Omental fat pad (tissue), 4 donors: ENCODE measurements at places on chromosomes 3 and 15. TPM values are rescaled to one million over a fixed set of nuclear protein-coding genes. Genes with fewer than 3 reads are reported as not detected.

GRCh38 chr3:40718209-40718608 is 193.4 kb downstream of the ZNF621 start:
- no peak for DNase-seq

DNA sequence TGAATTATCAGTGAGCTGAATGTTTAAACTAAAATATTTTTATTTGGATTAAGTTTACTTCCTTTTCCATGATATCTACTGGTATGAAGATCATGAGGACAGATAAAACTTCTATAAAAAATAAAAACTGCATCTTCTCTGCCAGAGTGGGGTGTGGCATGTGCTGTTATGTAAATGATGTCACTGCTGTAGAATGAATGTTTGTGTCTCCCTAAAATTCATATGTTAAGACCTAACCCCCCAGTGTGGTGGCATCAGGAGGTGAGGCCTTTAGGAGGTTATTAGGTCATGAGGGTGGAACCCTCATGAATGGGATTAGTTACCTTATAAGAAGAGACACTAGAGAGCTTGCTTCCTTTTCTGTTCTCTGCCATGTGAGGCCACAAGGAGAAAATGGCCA is 178.7 kb upstream of the DPH6 start:
- DNase-seq: no peak

LZTFL1 gene
- 17.5 TPM for total RNA-seq

CPNE9 gene
- not detected for total RNA-seq

DNA sequence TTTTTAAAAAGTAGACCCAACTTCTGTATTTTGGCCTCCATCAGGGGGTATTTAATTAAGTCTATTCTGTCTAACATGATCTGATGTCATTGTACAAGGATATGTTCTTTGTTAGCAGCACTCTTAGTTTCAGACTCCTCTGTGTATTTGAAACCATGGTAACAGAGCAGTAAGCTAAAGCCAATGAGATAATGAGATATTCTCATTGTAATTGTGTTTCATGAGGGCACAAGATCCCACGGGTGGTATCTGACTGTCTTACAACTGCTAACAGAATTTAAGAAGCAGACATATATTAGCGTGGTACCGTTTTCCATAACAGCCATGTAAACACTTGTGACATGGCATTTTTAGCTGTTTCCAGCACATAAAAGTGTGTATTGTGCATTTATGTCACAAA is 251.2 kb upstream of the VEPH1 start:
- DNase-seq: no peak

RAF1 gene
- 83.4 TPM for total RNA-seq

DNA sequence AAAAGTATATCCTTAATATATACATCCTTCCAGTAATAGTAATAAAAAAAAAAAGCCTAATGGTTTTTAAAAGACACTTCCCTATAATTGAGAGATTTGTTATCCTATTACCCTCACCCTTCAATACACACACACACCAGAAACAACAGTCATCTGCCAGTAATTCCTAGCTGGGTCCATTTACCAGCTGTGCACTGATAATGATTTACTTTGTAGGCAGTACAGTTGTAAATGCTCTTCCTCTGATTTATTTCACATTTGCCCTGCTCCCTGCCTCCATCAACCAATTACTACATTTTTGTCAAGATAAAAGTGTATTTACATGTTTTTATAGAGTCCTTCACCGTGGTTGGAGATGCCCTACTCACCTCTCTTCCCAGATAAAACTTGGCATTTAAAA is 12.4 kb downstream of the TPM1 start:
- no peak for DNase-seq

DNA sequence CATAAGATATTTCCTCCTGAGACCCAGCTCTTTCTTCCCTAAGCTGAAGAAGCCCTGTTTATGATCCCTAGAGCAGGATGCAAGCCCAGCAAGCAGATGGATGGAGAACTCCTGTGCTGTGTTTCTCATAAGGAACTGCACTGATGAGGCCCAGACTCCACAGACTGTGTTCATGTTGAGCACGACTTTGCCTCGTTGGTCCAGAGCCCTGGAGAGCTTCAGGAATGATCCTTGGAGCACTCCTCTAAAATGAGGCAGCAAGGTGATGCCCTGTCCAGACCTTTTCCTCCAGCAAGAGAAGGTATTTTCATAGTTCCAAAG is 83.8 kb downstream of the MYLK start:
- no peak for DNase-seq

DNA sequence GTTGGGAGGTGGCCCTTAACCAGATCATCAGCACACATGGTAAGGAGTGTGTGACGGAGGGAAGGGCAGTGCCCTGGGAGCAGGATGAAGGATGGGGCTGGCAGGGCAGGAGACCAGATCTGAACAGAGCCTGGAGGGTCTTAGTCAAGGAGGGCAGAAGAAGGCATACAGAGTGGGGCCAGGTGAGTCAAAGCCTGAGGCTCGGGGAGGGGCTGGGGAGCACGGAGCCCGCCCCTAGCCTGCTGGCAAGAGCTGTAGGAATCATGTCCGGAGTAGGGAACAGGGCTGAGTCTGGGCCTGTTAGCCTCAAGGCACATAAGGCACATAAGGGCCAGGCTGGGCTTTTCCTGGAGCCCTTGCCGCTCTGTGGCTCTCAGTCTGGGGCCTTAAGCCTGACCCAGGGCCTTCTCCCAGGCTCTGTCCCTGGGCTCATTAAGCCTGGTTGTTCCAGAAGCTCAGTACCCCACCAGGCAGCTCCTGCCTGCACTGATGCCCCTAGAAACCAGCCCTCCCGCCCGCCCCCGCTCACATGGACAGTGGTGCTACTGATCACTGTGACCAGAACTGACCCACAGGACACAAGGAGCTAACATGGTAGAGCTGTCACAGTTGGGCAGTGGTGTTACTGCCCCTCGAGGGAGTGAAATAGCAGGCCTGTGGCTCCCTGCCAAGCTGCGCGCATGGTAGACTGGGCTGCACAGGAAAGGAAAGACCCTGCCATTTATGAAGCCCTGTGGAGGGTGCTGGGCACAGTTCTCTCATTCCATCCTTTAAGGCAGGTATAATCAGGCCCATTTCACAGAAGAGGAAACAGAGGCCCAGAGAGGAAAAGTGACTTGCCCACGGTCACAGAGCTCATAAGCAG is 14.6 kb downstream of the ISG20 start:
- DNase-seq: no peak

GRCh38 chr15:63370764-63371163 is 10.9 kb downstream of the CA12 start:
- no peak for DNase-seq

- no peak for DNase-seq
Measured at GRCh38 chr3:62811119-62811518, 64.1 kb downstream of the CADPS start.

DNA sequence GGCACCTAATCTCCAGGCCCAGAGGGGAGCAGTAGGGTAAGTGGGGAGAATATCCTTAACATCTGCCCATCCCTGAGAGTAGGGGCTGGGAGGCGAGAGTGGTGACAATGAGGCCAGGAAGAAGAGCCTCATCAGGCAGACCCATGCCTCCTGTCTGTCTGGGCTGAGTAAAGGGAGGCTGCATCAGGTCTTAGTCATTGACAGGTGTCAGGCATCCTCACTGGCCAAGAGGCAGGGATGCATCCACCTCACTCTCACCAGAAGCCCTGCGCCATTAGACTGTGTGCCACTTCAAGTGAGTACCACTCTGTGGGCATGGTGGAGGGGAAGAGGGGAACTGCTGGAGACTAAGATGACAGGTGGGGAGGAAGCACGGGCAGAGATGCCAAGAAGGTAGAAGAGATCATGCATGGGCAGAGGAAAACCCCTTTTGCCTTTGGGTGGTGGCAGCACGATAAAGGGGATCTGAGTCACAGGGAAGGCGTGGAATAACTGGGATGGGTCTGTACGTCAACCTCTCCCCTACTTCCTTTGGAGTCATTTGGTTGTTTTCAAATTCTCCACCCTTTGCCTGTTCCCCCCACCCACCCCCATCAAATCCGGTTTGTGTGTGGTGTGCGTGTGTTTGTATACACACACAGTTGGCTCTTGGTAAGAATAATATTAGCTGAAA is 14.1 kb downstream of the ANAPC13 start:
- DNase-seq: no peak

DNA sequence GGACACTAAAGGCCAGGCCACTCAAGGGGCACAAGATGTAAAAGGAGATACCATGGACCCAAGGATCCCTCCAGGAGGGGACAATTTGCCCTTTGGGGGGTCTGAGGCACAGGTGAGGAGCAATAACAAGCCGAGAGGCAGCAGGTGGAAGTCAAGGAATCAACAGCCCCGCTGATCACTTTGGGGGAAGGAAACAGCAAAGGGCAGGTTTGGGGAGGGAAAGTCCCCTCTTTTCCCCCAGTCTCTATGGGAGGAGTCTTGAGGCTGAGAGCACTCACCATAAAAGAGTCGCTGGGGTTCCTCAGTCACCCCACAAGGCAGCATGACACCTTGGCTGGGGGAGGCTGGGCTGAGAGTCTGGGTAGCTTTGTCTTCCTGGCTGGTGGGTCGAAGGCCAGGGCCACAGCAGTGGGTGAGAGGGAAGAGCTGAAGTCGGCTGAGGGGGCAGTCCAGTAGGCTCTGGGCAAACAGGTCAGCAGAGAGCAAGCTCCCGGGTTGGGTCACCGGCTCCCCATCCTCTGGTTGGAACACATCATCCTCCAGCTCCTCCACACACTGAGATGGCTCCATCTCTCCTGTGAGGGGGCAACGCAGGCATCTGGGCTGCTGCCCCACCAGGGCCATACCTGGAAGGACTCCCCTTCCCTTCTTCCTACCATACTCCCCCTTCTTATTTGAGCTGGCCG is 3.0 kb downstream of the BMF start:
- no peak for DNase-seq

- DNase-seq: no peak
Measured at GRCh38 chr3:17078926-17079465, 194.2 kb downstream of the PLCL2 start.

- DNase-seq: no peak
Measured at GRCh38 chr15:58686286-58686685, 63.2 kb downstream of the ADAM10 start.

ZDHHC19 gene
- total RNA-seq: not detected

GCNT3 gene
- total RNA-seq: not detected

- no peak for DNase-seq
Measured at GRCh38 chr3:81823882-81824395, 62.5 kb upstream of the GBE1 start.

GRCh38 chr3:89570465-89570864 is 463.0 kb downstream of the EPHA3 start:
- DNase-seq: no peak

ADAMTSL3 gene
- 8.3 TPM for total RNA-seq

GRCh38 chr3:184761976-184762375 is 50.0 kb upstream of the VPS8 start:
- DNase-seq: no peak

SPATA12 gene
- not detected for total RNA-seq

POTEB gene
- not detected for total RNA-seq

TUSC7 gene
- total RNA-seq: not detected

- no peak for DNase-seq
Measured at GRCh38 chr15:32889214-32889613, 171.4 kb downstream of the GREM1 start.

SLC22A14 gene
- not detected for total RNA-seq

DNA sequence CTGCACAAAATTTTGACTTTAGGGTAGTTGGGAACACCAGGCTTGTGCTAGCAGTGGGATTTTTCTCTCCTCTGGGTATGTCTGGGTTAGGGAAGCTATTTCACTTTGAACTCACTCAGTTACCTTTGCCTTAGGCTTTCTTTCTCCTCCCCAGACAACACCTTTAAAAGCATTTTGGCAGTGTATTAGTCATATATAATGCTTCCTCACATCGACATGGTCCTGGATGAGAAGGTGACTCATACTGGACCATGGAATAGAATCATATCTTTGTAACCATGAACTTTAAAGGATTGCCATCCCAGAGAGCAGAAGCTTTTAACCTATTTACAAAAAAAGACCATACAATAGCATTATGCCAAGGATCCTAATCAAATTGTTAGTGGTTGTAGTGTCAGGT is 2.7 kb downstream of the RYR3 start:
- DNase-seq: no peak

DNA sequence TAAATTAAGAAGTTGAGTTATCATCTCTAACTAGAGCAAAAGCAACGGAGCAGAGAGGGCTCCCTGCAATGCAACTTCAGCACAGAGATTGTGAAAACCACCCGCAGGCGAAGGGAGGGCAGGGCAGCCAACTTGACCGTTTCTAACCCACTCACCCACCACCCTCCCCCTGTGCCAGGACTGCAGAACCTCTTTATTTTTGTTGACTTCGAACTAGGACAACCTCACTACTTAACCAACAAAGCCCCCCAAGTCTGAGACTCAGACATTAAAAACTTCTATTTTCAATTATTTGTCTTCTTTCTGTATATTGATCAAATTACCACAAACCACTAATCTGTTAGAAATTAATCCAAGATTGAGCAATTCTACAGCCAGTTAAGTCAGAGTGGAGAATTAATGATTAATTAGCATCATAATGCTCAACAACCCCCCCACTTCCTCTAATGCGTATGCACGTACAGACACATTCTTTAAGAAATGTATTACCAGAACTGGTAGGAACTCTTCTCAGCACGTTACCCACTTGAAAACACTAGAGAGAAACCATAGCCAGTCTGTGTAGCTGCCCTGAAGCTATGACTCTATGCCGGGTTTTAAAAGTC is 2.0 kb downstream of the MGLL start:
- DNase-seq: no peak

- peak; percentile 53 for DNase-seq
Measured at GRCh38 chr15:46312133-46312740, 677.4 kb downstream of the SQOR start.

DNA sequence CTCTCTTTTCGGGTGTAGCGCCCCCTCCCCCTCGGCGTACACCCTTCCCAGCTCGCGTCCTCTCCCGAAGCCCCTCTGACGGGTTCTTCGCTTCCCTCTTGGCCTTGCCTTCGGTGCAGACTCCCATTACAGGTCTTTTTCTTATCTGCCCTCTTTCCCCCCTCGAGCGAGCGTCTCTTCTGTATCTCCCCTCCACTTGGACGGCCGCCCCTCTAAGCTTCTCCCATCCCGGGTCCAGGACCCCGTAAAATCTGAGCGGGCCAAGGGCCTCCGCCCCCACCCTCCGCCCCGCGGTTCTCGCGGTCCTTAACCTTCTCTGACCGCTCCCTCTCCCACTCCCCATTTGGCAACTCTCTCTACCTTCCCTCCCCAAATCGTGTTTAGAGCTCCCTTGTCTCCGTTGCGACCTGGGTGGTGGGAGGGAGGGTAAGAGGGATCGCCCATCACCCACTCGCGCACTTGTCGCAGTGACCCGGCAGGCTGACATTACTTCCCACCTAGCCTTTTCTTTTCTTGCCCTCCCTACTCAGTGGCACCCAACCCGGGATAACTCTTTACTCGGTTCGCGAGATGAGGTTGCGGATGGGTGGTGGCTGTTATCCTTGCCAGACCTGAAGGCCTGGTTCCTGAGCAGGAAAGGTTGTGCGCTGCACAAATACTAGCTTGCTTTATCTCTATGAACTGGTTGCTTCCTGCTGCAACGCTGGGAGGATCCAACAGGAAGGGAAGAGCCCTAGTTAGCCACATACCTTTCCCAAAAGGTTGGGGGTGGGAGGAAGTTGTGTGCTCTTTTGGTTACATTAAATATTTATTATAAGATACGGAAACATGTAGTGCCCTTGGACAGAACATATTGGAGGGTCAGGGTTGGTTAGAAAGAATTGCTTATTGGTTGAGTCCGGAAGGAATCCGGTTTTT is 922 bp downstream of the RAB11A start:
- no peak for DNase-seq
